Dermis microvascular lymphatic vessel endothelial cell (primary cell): ENCODE measurements at places on chromosomes 3 and 15. TPM values are rescaled to one million over a fixed set of nuclear protein-coding genes. Genes with fewer than 3 reads are reported as not detected.

GRCh38 chr3:60781935-60782334, 469.3 kb downstream of the FHIT start:
- no peak for DNase-seq

DNA sequence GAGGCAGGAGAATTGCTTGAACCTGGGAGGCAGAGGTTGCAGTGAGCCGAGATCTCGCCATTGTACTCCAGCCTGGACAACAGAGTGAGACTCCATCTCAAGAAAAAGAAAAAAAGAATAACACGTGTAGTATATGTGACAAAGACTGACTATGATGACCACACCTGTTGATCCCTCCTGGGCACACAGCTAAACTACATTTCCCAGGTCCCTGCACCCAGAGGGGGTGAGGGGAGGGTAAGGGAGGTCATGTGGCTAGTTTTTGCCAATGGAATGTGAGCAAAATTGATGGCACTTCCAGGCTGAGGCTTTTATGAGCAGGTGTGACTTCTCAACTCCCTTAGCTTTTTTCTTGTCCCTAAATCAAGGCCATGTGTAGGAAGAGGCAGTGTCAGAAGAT, 58.2 kb downstream of the KLHL6 start:
- DNase-seq: no peak

GRCh38 chr3:23750573-23751210, 55.1 kb upstream of the UBE2E1 start:
- DNase-seq: no peak

DNA sequence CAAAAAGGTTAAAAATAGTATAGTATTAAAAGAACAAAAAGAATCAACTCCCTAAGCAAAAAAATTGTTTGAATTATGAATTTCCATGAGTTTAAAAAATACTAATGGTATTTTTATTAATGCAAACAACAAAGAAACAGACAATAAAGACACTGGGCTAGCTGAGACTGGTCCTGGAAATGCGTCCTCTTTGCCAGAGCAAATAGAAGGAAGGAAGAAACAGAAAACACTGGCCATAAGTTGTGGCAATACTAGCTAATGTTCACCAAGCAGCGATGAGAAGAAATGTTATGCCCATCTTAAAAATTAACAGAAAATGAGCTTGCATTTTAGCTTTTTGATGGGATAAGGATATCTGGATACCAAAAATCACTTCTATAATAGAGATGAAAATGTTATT, 88.6 kb downstream of the TBL1XR1 start:
- no peak for DNase-seq

DNA sequence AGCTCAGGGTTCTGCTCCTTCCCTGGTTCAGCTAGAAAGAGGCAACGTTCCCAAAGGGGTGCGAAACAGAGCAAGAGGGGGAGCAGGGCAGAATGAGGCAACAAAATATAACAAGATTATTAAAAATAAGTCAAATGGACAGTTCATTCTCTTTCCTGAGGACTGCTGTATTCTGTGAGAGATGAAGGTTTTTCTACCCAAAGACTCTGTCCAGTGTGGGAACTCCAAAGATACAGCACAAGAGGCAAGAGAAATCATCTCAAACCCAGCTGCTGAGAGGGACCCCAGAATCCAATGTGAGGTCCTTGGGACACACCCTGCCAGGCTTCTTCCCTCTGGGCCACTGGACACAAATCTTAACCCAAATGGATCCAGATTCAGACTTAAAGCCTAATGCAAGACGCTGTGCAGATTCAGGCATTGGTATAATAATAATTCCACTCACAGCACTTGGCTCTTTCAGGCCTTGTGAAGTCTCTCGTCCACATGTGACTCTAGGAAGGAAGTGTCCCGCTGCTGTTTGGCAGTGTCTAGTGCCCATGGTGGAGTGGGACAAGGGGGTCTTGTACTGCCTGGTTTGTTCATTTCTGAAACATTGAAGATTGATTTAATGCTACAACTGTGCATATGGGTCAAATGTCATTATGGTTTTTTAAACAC, 14.5 kb upstream of the ARHGAP31 start:
- no peak for DNase-seq

DNA sequence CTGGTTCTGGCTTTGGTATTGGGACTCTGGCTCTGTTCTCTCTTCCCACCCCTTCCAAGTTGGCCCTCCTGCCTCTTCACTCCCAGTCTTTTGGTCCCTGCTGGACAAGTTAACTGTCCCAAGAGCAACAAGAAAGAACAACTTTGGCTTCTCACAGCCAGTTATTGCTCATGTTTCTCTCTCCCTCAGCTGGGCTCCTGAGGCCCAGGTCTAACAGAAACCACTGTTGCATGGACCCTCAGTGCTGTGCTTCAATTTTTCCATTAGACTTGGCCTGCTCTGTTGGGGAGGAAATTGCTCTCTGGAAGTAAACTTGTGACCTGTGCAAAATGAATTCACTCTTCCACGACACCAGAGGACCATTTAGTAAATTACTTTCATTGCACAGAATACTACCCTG, 64.5 kb downstream of the CHST2 start:
- no peak for DNase-seq

The MST1R gene
- total RNA-seq: 0.13 TPM in 2 replicates
